ENCODE measurements at places on chromosomes 12 and 14. TPM values are rescaled to one million over a fixed set of nuclear protein-coding genes. Genes with fewer than 3 reads are reported as not detected.

- no peak for DNase-seq
Measured at GRCh38 chr14:104938436-104938835, 13.8 kb downstream of the PLD4 start.

The TEX22 gene
- total RNA-seq = 2.8 TPM

- no peak for DNase-seq
Measured at GRCh38 chr12:75564852-75565251, 53.4 kb upstream of the KRR1 start.

The AQP2 gene
- not detected for total RNA-seq

Measured in activated B cell treated with CpG ODN at 0.5 μM for 24 hours (primary cell).